ENCODE measurements at places on chromosomes 1 and 21.

- DNase-seq = no peak
Observed at GRCh38 chr1:115793162-115793561, 24.6 kb upstream of the CASQ2 start.

DNA sequence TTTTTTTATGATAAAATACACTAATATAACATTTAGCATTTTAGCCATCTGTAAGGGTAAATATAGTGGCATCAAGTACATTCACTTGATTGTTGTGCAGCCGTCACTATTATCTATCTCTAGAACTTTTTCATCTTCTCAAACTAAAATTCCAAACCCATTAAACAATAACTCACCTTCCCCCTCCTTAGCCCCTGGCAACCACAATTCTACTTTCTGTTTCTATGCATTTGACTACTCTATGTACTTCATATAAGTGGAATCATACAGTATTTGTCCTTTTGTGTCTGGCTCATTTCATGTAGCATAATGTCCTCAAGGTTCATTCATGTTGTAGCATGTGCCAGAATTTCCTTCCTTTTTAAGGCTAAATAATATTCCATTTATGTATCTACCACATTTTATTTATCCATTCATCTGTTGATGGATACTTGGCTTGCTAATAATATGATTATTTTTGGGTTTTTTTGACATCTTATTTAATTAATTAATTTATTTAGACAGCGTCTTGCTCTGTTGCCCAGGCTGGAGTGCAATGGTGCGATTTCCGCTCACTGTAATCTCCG is 69.6 kb upstream of the MACF1 start:
- DNase-seq = no peak

- DNase-seq = no peak
Observed at GRCh38 chr1:39842030-39842678, 41.1 kb downstream of the TRIT1 start.

- DNase-seq = peak; percentile 34
Observed at GRCh38 chr1:41333146-41333784, 28.0 kb upstream of the FOXO6 start.

DNA sequence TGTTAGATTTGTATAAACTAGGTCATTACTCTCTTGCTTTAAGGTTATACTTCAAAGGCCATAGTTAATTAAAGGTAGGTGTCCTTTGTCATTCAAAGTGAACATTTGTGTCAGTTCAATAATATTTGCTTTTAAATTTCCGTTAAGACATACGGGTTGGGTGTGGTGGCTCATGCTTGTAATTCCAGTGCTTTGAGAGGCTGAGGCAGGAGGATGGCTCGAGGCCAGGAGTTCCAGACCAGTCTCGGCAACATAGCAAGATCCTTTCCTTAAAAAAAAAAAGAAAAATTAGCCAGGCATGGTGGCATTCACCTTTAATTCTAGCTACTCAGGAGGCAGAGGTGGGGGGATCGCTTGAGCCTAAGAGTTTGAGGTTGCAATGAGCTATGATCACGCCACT is 80.4 kb downstream of the KIF26B start:
- no peak for DNase-seq

GRCh38 chr1:168832661-168833060 is 103.7 kb upstream of the DPT start:
- no peak for DNase-seq

- no peak for DNase-seq
Observed at GRCh38 chr1:179926850-179927205, 27.8 kb upstream of the CEP350 start.

- DNase-seq = no peak
Observed at GRCh38 chr1:154208677-154209388, 2.7 kb upstream of the CFAP141 start.

GRCh38 chr1:18869847-18870594 is 10.6 kb upstream of the TAS1R2 start:
- no peak for DNase-seq

GRCh38 chr1:108192581-108192980 is 7.6 kb downstream of the SLC25A24 start:
- DNase-seq = no peak

DNA sequence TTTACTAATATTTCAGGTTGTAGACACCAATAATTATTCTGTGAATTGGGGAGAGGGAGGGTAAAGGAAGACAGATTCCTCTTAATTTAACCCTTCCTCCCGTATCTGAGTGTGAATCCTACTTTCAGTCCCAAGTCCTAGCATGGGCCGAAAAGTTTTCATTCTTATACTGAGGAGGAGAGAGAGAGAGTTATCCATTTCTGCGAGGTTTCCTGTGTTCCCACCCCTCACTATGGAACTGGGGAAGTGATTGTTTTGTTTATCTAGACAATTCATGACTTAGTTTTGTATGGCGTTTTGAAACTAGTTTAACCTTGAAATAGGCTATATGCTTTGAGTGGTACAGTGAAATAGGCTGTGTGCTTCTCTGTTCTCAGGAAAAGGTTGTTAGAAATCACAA is 134.0 kb upstream of the DPYD start:
- no peak for DNase-seq

GRCh38 chr1:88736633-88737248 is 52.7 kb downstream of the PKN2 start:
- peak; percentile 17 for DNase-seq

DNA sequence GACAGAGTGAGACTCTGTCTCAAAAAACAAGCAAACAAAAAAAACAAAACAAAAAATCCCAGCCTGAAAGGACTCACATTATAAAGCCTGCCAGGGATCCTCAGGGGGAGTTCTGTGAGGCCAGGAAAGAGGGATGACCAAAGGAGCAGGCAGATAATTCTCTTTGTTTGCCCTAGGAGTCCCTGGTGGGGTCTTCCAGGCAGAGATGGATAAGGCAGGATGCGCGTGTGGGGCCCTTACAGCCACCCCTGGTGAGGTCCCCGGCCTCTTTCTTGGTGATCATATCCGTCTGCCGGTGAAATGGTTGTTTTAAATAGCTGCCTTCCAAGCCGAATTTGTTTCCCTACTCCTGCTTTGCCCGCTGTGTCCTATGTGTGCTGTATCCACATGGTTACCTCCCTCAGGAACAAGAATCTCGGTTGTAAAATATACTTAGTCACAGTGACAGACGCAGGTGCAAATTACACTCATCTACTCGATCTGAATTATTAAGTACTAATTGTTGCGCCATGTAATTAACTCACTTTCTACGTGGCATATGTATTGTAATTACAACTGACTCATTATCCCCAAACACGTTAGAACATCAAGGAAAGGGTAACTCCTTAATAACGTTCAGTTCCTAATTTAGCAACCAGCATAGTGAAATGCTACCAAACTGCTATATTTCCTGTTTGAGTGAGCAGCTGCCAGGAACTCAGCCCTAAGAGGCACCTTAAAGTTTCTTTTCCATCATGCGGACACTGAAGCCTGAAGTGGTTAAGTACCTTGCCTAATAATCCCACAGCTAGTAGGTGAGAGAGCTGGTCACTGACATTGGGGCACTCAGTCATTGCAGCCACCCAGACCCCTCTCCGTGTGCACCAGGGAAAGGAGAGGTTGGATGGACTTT is 106.4 kb downstream of the ZSCAN20 start:
- DNase-seq = no peak

- no peak for DNase-seq
Observed at GRCh38 chr1:6688757-6689156, 12.9 kb downstream of the DNAJC11 start.

GRCh38 chr1:201191653-201192260 is 1.1 kb downstream of the IGFN1 start:
- DNase-seq = peak; percentile 29

DNA sequence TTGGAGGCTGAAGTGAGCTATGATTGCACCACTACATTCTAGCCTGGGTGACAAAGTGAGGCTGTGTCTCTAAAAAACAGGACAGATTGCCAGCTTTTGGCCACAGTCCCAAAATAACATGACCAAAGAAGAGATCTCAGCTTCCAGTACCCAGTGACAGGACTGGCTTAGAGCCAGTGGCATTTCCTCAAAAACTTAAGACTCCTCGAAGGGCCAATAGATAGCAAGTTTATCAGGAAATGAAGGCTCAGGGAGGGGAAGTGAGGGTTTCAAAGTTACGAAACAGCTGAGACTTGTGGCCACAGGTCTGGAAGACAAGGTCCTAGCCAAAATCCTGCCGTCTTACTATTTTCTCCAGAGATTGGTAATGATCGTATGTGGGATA is 6.3 kb upstream of the TMEM39B start:
- no peak for DNase-seq

DNA sequence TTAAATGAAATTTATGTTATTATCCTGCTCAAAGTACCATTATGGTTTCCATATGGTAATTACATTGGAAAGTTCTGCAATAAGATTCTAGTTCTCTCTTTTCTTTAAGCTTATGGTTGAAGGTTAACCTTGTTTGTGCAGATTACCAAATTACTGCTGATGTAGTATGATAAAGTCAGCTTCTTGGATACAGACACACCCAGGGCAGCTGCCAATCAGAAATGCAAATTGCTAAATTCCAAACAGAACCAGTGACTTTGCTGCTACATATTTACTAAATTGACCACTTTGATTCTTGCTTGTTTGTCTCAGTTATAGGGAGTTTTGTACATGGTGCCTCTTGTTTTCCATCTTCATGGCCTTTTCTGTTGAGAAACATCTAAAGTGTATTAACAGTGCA is 26.5 kb downstream of the GNAT2 start:
- no peak for DNase-seq

GRCh38 chr1:163307479-163308171 is 14.1 kb upstream of the NUF2 start:
- no peak for DNase-seq

GRCh38 chr1:157995583-157996169 is 2.2 kb downstream of the KIRREL1 start:
- no peak for DNase-seq

- no peak for DNase-seq
Observed at GRCh38 chr1:94094469-94095111, 26.4 kb downstream of the ABCA4 start.

DNA sequence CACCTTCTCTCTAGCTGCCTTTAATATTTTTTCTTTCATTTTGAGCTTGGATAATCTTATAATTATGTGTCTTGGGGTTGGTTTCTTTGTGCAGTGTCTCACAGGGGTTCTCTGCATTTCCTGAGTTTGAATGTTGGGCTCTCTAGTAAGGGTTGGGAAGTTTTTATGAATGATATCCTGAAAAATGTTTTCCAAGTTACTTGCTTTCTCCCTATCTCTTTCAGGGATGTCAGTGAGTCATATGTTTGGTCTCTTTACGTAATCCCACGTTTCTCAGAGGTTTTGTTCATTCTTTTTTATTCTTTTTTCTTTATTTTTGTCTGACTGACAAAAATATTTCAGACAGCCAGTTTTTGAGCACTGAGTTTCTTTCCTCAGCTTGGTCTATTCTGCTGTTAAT is 55.4 kb upstream of the CCDC190 start:
- no peak for DNase-seq

GRCh38 chr21:42153746-42154145 is 65.2 kb upstream of the ABCG1 start:
- no peak for DNase-seq

DNA sequence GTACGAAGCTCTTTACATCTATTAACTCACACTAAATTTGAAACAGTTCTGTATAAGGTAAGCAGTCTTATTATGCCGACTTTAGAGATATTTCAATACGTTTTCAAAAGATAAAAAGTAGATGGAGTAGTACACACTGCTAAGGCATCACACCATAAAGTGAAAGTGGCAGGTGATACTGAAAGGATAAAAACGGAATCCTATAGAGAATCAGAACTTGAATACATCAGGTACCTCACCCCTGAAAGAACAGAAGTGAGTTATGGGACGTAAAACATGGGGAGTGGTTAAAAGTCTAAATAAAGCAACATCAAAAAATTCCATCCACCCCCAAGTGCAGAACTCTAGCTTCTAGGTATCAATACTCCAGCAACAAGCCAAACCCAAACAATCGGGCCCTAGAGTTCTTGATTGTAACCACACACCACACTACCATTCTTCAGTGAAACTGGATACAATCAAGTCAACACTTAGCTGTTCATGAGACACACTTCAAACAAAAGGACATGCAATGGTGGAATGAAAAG is 142.6 kb downstream of the SMYD3 start:
- DNase-seq = peak; percentile 5

GRCh38 chr21:41582866-41583265 is 74.9 kb upstream of the TMPRSS2 start:
- DNase-seq = no peak

DNA sequence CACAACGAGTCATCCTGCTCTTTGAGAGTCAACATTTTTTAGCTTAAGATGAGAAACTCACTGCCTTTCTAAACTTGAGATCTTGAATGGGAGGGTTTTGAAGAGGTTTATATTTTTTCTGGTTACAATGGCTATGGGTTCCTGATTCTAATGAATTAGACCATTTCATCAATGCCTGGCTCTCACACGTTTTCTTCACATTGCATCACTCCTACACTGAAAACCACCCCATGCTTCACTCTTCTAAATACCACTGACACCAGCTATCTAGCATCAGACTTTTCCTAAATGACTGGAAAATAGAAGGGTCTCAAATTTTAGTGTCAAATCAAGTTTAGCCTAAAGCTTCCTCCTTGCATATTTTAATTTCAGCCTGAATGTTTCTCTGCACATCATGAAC is 606.1 kb upstream of the USP24 start:
- DNase-seq = no peak

DNA sequence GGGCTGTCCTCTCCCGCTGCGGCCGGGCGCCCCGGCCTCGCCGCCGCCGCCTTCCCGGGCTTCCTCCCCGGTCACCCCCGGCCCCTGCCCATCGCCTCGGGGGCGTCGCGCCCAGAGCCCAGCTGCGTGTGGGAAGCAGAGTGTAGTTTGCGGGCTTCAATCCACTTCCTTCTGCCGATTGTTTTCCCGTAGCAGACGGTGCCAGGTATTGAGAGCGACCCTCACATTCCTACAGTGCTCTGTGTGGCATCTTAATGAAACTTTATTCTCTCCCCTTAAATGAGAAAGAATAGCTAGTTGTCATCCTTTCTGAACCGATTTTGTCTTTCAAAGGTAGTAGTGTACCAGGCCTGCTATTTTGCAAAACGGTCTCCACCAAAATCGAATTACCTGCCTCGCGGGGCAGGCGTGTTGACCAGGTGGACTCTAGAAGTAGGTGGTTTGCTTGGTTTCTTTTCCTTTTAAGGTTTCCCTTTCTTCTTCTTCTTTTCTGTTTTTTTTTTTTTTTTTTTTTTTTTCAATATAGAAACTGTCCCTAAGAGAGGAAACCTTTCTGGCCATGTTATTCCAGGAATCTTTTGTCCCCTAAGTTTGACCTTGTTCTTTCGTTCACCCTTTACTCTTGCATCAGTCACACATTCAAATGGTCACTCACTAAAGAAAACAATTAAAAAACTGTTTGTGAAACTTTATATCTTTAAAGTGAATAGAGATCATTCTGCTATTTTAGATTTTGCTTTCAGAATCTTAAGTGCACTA is 881 bp downstream of the USP25 start:
- DNase-seq = no peak

DNA sequence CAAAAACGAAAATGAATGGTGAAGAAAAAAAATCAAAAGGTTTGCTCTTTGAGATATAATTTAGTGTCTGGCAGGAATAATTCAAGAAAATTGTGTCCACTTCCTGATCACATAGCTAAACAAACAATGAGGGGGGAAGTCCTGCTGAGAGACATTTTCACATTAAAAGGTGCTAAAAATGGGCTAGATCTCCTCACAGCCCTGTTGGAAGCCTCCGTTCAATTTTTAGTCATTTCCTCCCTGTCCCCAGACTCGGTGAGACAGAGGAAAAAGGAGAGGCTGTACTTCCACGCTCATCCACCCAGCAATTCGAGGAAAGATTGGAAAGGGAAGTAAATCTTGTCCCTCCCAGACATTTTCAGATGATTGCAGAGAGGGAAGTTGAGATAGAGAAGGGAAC is 103.7 kb downstream of the BARHL2 start:
- no peak for DNase-seq

GRCh38 chr1:89739013-89739843 is 81.6 kb upstream of the LRRC8D start:
- DNase-seq = peak; percentile 58

Data from activated naive CD4-positive, alpha-beta T cell treated with Interleukin-2 at 50 U/mL for 16 hours (primary cell).